ENCODE measurements at places on chromosomes 13 and 19.
A peak's percentile ranks its signal among the peaks of the same experiment; 100 is the strongest.

GRCh38 chr19:47022140-47022536 lies 2.5 kb downstream of the NPAS1 start:
- H3K27ac ChIP-seq = no peak overlapping the region
- peaks cover 11% of the 10 kb centered on the region for H3K4me1 ChIP-seq
- H3K36me3 ChIP-seq = no peaks in the 10 kb centered on the region
- DNase-seq = no peak
- peaks cover 78% of the 10 kb centered on the region for H3K27me3 ChIP-seq
- no peak overlapping the region for H3K4me3 ChIP-seq

DNA sequence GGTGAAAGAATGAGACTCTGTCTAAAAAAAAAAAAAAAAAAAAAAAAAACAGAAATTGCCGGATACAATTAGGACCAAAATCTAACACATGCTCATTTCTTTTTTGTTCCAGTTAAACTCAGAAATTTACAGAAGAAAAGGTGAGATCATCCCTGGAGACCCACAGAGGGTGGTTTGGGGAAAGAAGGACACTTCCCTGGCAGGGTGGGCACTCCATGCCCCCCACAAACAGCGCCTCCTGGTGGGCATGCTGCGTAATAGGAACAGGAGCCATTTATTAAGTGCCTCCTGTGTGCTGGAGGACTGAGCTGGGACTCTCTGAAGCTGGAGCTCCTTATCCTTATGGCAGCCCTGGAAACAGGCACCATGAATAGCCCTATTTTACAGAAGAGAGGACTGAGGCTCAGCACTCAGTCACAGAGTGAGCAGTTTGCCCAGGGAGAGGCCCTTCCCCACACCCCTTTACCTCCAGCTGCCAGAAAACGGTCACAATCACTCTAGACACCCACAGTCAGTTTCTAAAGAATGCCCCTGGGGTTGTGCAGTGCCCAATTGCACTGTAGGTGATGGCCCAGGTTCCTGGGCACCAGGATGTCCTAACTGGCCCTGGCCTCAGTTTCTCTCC lies 10.1 kb downstream of the C19orf38 start:
- no peak overlapping the region for H3K4me3 ChIP-seq
- no peaks in the 10 kb centered on the region for H3K27me3 ChIP-seq
- H3K36me3 ChIP-seq = no peaks in the 10 kb centered on the region
- H3K27ac ChIP-seq = no peak overlapping the region

DNA sequence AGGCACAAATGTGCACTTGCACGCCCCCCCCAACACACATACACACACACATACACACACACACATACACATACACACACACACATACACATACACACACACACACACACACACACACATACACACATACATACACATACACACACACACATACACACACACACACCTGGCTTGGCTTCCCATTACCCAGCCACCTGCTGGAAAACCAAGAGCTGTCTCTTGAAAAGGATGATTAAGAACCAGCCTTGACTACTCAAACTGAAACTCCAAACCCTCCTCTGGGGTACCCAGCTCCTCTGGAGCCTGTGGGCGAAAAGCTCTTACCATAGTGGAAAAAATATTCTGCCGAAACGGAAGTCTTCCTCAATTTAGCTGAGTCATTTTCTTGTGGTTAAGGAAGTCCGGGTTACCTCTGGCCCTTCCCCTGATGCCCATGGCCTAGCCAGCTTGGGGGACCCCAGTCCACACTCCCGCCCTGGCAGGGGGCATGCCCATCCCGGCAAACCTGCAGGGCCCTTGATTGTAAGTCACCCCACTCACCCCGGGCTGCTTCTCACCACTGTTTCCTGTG lies 21.9 kb downstream of the CEBPA start:
- no peak overlapping the region for H3K27ac ChIP-seq
- no peak overlapping the region for H3K4me3 ChIP-seq

GRCh38 chr13:41562083-41562482 lies 104.7 kb downstream of the RGCC start:
- H3K4me1 ChIP-seq = peaks cover 33% of the 10 kb centered on the region
- H3K27ac ChIP-seq = no peak overlapping the region
- no peak overlapping the region for H3K4me3 ChIP-seq
- DNase-seq = peak; percentile 68
- no peaks in the 10 kb centered on the region for H3K36me3 ChIP-seq
- H3K27me3 ChIP-seq = no peaks in the 10 kb centered on the region

DNA sequence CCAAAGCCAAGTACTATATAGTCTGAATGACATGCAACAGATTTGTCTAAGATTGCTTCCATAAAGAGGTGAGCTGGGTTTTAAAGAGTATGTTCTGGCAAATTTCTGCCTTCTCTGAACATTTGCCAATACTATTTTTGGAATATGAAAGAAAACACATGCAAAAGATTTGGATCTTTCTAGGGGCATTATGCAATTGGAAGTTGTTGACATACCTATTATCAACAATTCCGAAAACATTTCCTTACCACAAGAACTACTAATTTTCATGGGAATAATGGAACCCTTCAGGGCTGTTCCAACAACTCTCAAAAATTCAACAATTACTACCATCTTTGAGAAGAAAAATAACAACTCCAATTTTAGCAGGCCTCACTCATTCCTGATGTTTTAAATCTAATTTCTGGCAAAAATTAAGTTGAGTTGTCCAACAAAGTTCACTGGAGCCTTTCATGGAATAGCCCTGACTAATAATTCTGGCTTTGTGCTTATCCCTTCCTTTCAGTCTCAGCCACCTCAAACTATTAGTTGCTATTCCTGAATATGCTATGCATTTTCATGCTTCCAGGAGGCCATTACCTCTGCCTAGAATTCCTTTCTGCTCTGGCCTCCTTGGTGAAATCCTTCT lies 250.0 kb downstream of the RGCC start:
- peaks cover 31% of the 10 kb centered on the region for H3K4me1 ChIP-seq
- no peak overlapping the region for H3K4me3 ChIP-seq
- DNase-seq = no peak
- H3K27me3 ChIP-seq = no peaks in the 10 kb centered on the region
- no peak overlapping the region for H3K27ac ChIP-seq

DNA sequence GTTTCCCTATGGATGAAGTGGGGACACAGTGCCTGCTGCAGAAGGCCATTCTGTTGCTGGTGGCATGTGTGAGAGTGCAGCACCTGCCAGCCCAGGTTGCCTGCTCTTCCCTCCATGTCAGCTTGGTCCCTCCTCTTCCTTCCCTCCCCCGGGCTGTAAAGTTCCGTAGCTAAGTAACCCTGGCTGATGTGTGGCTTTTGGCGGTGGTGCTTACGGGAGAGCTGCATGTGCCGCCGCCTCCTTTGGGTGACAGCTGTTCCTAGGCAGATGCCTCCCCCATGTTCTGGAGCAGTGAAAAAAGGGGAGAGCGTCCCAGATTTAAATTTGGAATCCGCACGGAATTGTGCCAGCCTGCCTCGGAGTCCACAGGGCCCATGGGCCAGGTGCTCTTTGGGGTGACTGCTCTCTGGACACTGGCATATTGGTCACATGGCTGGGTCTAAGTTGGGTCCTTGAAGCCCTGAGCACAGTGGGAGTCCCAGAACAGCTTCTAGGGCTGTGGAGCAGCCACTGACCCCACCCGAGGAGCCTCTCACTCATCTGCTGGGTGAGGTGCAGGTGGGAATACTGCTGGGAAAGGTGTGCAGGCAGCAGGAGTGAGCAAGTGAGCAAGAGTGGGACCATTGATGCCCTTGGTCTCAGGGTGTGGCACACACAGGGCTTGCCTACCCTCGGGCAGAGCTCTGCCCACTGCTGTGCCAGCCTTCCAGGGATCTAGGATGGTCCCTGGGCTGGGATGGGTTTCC lies 33.1 kb upstream of the ZNF536 start:
- no peak for DNase-seq
- no peaks in the 10 kb centered on the region for H3K36me3 ChIP-seq

DNA sequence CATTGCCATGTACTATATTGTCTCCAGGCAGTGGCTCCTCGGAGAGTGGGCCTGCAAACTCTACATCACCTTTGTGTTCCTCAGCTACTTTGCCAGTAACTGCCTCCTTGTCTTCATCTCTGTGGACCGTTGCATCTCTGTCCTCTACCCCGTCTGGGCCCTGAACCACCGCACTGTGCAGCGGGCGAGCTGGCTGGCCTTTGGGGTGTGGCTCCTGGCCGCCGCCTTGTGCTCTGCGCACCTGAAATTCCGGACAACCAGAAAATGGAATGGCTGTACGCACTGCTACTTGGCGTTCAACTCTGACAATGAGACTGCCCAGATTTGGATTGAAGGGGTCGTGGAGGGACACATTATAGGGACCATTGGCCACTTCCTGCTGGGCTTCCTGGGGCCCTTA lies 624 bp downstream of the GPR32 start:
- no peak overlapping the region for H3K4me3 ChIP-seq
- DNase-seq = no peak
- no peaks in the 10 kb centered on the region for H3K36me3 ChIP-seq
- peaks cover 41% of the 10 kb centered on the region for H3K27me3 ChIP-seq

- H3K27ac ChIP-seq = no peak overlapping the region
- no peak for DNase-seq
- H3K4me1 ChIP-seq = no peaks in the 10 kb centered on the region
- H3K4me3 ChIP-seq = no peak overlapping the region
Measured at GRCh38 chr19:40143612-40144011, 47.6 kb upstream of the MAP3K10 start.

- no peaks in the 10 kb centered on the region for H3K4me1 ChIP-seq
- H3K36me3 ChIP-seq = peaks cover 8% of the 10 kb centered on the region
- DNase-seq = no peak
- H3K27me3 ChIP-seq = peaks cover 22% of the 10 kb centered on the region
Measured at GRCh38 chr19:18257503-18258470, 16.5 kb downstream of the IQCN start.

All from mesothelial cell of epicardium (in vitro differentiated cells).